ENCODE measurements at places on chromosomes 12 and 14. TPM values are rescaled to one million over a fixed set of nuclear protein-coding genes. Genes with fewer than 3 reads are reported as not detected.

- no peak for DNase-seq
Measured at GRCh38 chr12:40515041-40515816, 177.0 kb upstream of the CNTN1 start.

- DNase-seq, result no peak
Measured at GRCh38 chr12:40254455-40255085, 29.8 kb downstream of the LRRK2 start.

DNA sequence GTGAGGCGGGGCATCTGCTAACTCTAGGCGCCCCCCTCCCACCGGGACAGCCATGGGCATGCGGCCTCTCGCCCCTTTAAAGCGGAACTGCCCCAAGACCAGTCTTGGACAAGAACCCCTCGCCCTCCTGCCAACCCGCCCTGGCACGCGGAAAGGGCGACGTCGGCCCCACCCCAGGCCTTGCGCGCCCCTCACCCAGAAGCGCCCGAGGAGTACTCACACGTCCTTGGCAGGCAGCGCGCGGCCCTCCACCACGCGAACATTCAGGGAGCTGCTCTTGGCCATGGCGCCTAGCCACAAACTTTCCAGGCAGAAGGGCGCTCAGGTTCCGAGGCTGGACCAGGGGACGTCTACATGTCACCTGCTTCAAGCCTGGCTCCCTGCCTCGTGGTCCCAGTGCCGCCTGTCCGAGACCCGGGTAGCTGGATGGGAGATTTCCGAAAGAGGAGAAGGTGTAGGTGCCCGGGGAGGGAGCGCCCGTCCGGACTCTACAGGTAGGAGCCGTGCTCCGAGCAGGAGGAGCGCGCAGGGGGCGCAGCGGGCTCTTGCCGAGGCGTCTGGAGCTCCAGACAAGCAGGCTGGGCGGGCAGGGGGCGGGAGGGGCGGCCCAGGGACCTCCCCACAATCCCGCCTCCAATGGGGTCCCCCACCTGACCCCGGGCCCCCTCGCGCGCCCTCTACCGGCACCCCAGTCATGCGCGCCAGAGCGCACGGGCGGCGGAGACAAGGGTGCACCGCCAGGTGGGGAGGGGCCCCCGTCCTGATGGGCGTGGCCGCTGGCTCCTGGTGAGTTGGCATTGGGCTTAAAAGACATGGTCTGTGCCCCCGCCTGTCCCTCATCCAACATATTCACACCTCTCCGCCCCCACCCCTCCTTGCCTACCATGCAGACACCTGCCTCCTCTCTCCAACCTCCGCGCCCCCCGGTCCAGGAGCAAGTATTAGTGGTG lies at the start of gene RASAL1:
Gene RASAL1, minus strand, starts transcription at position 584 of the 950 bp plus-strand sequence. Its CDS starts 299 bp downstream, at position 285.
- peak; percentile 95 for DNase-seq

- DNase-seq, result no peak
Measured at GRCh38 chr14:65790172-65790815, 377.8 kb downstream of the FUT8 start.

DNA sequence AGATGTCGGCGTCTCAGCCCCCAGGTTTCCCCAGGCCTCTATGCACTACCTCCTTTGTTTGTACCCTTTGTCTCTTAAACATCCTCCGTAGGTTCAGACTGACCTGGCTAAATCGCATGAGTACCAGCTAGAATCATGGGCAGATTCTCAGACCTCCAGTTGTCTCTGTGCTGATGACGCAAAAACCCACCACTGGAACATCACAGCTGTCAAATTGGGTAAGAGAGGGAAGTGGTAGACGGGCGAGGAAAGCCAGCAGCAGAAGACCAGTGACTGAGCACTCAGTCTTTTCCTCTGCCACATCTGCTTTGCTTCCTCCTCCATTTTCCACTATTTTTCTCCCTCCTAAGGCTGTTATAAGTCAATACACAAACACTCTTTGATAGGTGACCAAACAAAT lies 29.7 kb downstream of the A2ML1 start:
- DNase-seq, result no peak

- DNase-seq, result no peak
Measured at GRCh38 chr12:107522692-107523477, 162.7 kb upstream of the PWP1 start.

- DNase-seq, result no peak
Measured at GRCh38 chr12:25692115-25693035, 139.3 kb upstream of the LMNTD1 start.

DNA sequence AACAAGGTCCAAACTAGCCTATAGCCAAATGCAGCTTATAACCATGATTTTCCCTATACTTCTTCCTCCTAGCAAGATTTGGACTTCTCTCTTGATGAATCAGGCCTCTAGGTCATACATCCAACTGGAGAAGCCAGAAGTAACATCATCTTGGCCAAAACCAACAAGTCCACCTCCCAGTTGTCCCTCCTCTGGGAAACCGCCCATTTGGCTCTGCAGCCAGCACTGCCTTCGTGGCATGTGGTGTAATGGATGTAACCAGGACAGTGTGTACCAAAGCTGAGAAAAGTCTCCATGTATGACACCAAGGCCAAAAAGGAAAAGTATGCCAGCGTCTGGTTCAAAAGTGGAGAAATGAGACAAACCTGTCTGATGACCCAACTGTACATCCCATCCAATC lies 59.3 kb upstream of the VASH1 start:
- DNase-seq, result no peak

DNA sequence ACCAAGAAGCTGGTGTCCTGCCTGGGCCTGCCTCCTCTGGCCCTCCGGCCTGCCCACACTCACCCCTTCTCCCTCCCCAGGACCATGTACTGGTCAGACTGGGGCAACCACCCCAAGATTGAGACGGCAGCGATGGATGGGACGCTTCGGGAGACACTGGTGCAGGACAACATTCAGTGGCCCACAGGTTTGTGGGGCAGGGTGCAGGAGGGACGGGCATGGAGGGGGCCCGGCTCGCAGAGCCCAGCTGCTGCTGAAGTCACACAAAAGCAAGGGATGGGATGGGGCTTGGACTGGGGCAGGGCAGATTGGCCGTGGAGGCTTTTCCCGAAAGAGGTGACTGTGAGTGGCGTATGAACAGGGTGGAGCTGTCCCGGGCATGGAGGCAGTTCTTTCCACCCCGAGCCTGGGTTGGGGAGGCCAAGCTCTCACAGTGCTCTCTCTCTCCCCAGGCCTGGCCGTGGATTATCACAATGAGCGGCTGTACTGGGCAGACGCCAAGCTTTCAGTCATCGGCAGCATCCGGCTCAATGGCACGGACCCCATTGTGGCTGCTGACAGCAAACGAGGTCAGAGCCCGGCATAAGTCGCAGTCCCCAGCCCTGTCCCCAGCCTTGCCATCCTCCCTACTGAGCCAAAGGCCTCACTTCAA lies 7.8 kb upstream of the NXPH4 start:
- no peak for DNase-seq

GRCh38 chr12:56769868-56770267 lies 6.7 kb downstream of the HSD17B6 start:
- no peak for DNase-seq

GRCh38 chr14:95216008-95216407 lies 58.7 kb upstream of the DICER1 start:
- no peak for DNase-seq

DNA sequence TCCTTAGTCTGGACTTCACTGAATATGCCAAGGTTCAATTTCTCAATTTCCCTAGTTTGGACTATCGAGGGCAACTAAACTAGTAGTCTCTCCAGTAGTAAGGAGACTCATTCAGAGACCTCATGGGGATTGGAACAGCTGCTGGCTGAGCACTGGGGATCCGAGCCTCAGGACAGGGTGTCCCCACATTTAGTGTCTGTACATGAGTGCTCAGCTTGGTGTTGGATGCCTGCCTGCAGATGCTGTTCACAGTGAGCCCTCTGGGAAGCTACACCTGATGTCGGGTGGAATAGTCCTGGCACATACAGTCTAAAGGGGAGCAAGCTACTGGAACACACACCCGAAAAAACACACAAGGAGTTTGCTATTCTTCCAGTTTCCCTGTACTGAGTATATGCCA lies 820 bp upstream of the FGF23 start:
- DNase-seq, result no peak

- DNase-seq, result no peak
Measured at GRCh38 chr14:101090976-101091375, 187.5 kb upstream of the RTL1 start.

GRCh38 chr14:93027810-93028723 lies 87.7 kb downstream of the ITPK1 start:
- DNase-seq, result no peak

DNA sequence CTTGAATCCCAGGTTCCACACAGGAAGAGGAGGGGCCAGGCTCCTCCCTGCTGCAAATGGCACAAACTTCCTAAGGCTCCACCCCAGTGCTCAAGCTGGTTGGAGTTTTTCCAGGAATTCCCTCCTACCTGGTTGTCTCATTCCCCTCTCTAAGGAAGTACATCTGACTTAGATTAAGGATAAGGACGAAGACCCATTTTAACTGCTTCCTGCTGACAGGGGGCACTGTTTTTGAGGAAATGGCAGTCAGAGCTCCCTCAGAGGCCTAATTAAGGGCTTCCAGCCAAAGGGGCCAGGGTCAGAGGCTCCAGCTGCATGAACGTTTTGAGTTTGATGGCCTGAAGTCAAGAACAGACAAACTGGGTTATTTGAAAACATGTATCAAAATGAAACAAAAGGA lies 1084.7 kb downstream of the SLC6A15 start:
- DNase-seq, result no peak

DNA sequence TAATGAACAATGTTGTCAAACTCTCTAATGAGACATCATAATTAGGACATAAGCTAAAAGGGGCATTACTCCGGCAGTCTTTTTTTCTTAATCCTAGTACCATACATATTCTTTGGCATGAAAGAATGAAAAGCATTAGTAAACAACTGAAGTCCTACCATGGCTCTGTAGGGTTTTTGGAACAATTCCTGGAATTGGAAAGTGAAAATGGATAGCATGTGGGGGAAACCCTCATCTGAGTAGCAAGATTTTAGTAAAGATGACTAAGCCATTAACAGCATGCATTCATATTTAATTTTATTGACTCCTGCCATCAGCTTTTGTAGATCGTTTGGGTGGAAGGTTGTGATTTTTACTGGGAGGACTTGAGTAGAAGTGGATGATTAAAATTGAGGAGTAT lies 216.2 kb upstream of the PDZRN4 start:
- no peak for DNase-seq

DNA sequence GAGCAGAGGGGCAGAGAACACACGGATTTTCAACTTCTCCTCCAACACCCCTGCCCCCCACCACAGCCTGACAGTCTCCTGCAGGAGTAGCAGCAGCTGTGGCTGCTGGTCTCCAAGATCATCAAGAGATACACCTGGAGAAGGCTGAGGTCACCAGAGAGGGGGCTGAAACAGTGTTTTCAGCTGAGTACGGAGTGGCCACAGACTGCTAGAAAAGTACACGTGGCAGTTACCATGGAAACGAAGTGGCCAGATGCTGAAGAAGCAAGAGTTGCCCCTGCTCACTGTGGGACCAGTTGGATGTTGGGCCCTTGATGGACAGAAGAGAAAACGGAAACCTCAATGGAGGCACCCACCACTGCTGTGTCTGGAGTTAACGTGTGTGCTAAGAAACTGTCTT lies 4.9 kb upstream of the DIABLO start:
- no peak for DNase-seq

GRCh38 chr12:82554529-82554928 lies 132.2 kb upstream of the TMTC2 start:
- DNase-seq, result no peak

DNA sequence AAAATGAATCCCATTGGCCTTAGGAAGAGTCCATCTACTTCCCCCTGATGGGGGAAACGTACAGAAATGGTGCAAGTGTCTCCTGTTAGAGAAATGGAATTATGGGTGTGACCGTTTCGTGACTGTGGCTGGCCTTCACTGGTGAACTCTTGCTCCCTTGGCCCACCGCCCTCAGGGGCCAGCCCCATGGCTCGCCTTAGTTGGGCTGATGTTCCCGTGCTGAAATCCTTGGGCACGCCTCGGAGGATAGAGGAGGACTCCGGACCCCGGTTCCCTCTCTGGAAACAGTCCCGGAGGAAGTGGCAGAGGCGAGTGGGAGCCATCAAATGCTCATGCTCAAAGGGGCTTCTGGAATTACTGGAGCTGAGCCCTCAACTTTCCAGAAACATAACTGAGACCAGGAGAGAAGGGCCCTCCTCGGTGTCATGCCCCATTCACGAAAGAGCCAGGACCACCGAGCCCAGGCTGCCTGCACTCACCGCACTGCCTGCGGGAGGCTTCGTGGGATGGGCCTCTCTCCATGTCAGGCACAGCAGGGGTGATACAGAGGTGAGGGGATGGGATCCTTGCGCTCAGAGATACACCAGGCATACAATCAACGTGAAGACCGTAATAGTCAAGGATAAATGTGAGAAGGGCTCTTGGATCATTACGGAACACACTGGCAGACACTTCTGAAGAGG lies 10.1 kb upstream of the CACNA2D4 start:
- DNase-seq, result no peak

Gene WIF1
- not detected for total RNA-seq

Gene GALNT6
- 18.0 TPM for total RNA-seq

Gene SLC2A13
- 9.0 TPM for total RNA-seq

Gene KRT83
- not detected for total RNA-seq

Measured in activated CD8-positive, alpha-beta T cell treated with anti-CD3 and anti-CD28 coated beads for 36 hours (primary cell).